ENCODE measurements at places on chromosomes 11 and 22. TPM values are rescaled to one million over a fixed set of nuclear protein-coding genes. Genes with fewer than 3 reads are reported as not detected.

Gene OR8D4
- total RNA-seq: not detected

Gene NUP160
- 35.0 TPM for total RNA-seq

Gene CAPRIN1
- total RNA-seq: 266 TPM

Gene CYP2D6
- total RNA-seq: under 0.01 TPM

DNA sequence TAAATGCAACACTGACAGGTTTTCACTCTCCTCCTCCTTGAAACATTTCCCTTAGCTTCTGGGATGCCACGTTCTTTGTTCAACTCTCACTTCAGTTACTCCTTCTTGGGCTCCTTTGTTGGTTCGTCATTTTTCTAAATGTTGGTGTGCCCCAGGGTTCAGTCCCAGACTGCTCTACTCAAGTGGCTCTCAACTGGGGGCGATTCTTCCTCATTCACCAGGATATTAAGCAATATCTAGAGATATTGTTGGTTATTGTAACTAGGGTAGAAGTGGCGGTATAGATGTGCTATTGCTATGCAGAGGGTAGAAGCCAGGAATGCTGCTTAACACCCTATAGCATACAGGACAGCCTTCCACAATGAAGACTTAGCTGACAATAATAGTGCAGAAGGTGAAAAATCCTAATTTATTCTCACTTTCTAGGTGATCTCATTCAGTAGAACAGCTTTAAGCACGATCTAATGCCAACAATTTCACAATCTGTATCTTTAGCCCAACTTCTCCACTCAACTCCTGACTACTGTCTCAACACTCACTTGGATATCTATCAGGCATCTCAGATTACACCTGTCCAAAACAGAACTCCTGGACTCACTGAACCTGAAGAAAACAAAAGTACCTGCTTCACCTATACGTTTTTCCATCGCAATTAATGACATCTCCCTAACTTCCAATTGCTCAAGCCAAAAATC lies 4.6 kb downstream of the NUP160 start:
- H3K27me3 ChIP-seq: no peaks in the 10 kb centered on the region
- no peak overlapping the region for H3K4me3 ChIP-seq
- peaks cover 36% of the 10 kb centered on the region for H3K36me3 ChIP-seq
- no peaks in the 10 kb centered on the region for H3K4me1 ChIP-seq
- H3K27ac ChIP-seq: no peak overlapping the region

GRCh38 chr11:130727157-130728119 lies 188.8 kb downstream of the SNX19 start:
- no peaks in the 10 kb centered on the region for H3K27me3 ChIP-seq
- H3K36me3 ChIP-seq: no peaks in the 10 kb centered on the region
- DNase-seq: no peak
- H3K4me3 ChIP-seq: no peak overlapping the region

DNA sequence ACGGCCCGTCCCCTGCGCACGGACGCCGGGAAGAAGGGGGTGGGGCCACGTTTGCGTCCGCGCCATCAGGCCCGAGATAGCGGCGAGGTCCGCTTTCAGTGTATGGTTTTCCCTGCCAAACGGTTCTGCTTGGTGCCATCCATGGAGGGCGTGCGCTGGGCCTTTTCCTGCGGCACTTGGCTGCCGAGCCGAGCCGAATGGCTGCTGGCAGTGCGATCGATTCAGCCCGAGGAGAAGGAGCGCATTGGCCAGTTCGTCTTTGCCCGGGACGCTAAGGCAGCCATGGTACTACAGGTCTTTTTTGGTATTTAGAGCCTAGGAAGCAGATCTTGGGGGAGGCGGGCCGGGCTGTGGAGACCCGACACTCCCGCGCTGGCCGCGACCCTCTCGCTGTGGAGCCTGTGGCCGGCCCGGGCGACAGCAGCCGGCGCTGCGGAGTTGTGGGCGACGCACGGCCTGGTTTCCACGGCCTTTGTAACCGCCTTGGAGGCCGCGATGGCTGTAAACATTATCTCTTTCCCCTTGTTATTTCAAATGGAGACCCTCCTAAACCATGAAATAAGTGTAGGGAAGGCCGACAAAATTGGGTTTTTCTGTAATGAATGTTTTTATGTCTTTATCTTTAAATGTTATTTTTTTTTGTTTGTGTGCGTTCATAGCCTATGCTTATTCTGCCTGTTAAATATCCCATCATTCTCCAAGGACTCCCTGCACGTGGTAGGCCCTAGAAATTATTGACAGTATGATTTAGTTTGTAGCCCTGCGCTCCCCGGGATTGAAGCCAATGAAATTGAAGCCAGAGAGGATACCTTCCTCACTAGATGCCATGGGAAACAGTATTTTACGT lies at the start of gene AASDHPPT:
Gene AASDHPPT, plus strand, starts transcription at position 54 of the 847 bp plus-strand sequence. Its CDS starts 49 bp downstream, at position 103.
- no peaks in the 10 kb centered on the region for H3K27me3 ChIP-seq
- H3K4me1 ChIP-seq: no peaks in the 10 kb centered on the region
- peak; percentile 29 for DNase-seq
- H3K4me3 ChIP-seq: peak within 1 kb of the TSS; percentile 91
- peaks cover 8% of the 10 kb centered on the region for H3K36me3 ChIP-seq

- no peaks in the 10 kb centered on the region for H3K36me3 ChIP-seq
- peaks cover 20% of the 10 kb centered on the region for H3K27me3 ChIP-seq
- DNase-seq: no peak
- no peak overlapping the region for H3K4me3 ChIP-seq
These were observed 29.6 kb downstream of the RTN4R start for GRCh38 chr22:20238536-20238900.

DNA sequence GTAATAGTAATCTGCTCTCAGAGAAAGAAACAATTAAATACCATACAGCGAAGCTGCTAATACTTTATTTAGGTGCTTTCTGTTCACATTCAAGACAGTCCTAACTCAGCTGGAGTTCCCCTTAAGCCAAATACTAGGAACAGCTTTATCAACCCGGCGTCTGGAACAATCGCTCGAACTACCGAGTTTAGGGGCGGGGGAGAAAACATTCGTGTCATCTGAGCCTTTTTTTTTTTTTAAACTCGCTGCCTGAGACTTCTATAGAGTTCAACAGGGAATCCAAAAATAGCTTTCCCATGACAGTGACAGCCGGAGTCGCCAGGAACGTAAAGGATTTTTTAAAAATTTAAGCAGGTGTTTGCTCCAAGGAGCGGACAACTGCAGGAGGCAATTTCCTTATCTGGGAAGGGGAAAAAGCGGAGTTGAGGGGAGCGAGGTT lies 852 bp downstream of the TRAF6 start:
- H3K4me1 ChIP-seq: no peaks in the 10 kb centered on the region
- H3K4me3 ChIP-seq: peak overlapping the region; percentile 95
- H3K27me3 ChIP-seq: no peaks in the 10 kb centered on the region
- H3K27ac ChIP-seq: peak overlapping the region; percentile 97
- peak; percentile 31 for DNase-seq

GRCh38 chr11:35049859-35050531 lies 89.0 kb upstream of the CD44 start:
- H3K4me3 ChIP-seq: no peak overlapping the region
- H3K27me3 ChIP-seq: no peaks in the 10 kb centered on the region
- H3K27ac ChIP-seq: no peak overlapping the region

- no peaks in the 10 kb centered on the region for H3K4me1 ChIP-seq
- no peak overlapping the region for H3K4me3 ChIP-seq
- no peaks in the 10 kb centered on the region for H3K36me3 ChIP-seq
- no peak overlapping the region for H3K27ac ChIP-seq
- H3K27me3 ChIP-seq: no peaks in the 10 kb centered on the region
- peak; percentile 23 for DNase-seq
These were observed 33.7 kb upstream of the SLC17A6 start for GRCh38 chr11:22304337-22304961.

DNA sequence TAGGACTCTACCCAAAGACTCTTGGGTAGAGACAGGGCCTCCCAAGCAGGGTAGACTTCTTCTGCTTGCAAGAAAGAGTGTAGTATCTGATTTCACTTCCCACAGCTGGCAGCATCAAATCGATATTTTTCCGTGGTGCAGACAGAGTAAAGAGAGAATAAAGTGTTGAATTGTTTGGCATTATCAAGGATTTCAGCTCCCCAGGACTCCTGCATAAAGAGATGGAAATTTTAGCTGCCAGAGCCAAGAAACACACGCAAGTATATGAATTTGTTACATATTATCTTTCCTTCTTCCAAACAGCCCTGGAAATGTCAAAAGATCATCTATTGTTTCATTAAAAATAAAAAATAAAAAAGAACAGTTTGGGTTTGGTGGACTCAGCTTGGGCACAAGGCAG lies 136.8 kb downstream of the PKNOX2 start:
- no peaks in the 10 kb centered on the region for H3K27me3 ChIP-seq
- peaks cover 4% of the 10 kb centered on the region for H3K4me1 ChIP-seq
- H3K36me3 ChIP-seq: no peaks in the 10 kb centered on the region
- DNase-seq: no peak

- H3K27me3 ChIP-seq: no peaks in the 10 kb centered on the region
- H3K27ac ChIP-seq: peak within 1 kb of the TSS; percentile 98
- DNase-seq: no peak
- H3K4me3 ChIP-seq: peak within 1 kb of the TSS; percentile 86
These were observed at the start of gene CREB3L1 for GRCh38 chr11:46277622-46278386. Gene CREB3L1, plus strand, starts transcription at chr11:46277662. Its CDS starts 450 bp downstream, at chr11:46278112.

DNA sequence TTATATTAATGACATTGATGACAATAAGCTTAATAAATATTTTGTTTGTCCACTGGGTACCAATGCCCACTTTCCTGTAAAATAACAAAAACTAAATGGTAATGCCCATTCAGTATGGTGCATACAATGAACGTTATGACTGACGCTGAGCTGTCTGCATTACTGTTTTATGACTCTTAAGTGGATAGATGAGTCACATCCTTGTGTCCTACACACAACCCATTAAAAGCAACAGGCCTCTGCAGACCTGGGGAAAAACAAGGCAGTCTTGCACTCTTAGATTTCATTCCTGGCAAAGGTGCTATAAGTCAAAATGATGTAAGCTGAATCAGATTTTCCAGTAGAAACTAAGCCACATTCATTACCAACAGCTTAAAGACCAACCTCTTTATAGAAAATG lies 176.3 kb upstream of the TMEM45B start:
- peaks cover 16% of the 10 kb centered on the region for H3K4me1 ChIP-seq
- H3K27me3 ChIP-seq: no peaks in the 10 kb centered on the region
- H3K36me3 ChIP-seq: no peaks in the 10 kb centered on the region
- no peak overlapping the region for H3K27ac ChIP-seq
- DNase-seq: peak; percentile 99
- H3K4me3 ChIP-seq: no peak overlapping the region

Measured in IMR-90 (cell line).